ENCODE measurements at places on chromosomes 16 and 17.

GRCh38 chr17:36657763-36658490, 56.5 kb downstream of the MRM1 start:
- no peak for DNase-seq

DNA sequence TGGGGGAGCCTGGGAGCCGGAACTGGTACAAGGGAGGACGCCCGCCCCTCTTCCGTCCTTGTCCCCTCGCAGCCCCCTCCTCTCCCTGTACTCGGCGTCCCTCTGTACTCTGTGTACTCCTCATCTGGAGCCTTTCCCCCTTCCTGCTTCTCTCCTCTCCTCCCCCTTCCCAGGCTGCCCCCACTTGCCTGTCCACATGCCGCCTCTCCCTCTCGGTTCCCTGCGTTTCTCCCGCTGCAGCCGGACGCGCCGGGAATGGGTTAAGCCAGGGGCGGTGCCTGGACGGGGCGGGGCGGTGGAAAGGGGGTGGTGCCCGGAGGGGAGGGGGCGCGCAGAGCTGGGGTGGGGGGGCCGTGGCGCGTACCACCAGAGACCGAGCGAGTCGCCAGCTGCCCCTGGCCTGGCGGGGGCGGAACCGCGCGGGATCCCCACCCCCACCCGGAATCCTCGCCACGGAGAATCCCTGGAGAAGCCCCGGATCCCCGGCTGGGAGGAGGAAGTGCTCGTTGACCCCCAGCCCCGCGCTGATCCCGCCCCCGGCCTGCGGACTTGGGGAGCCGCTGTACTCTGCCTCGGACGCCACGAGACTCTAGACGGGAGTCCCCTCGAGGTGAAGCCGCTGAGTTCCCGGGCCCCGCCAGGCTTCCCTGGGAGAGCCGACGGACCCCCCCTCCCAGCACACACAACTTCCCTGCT, 22.6 kb downstream of the GJD3 start:
- no peak for DNase-seq

DNA sequence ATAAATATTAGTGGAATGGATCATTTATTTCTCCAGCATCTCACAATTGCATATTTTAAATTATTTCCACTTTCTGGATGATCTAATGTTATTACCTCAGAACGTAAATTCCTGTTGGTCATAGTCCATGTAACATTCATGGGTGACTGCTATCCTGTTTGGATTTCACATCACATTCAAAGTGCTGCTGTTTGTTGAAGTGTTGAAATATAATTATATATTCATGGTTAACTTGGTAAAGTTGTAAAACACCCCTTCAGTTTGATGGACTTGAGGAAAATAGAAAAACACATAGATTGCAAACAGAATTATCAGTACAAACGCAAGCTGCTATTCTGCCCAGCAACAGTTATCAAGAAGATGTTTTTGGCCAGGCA, 59.6 kb downstream of the TANGO6 start:
- no peak for DNase-seq

DNA sequence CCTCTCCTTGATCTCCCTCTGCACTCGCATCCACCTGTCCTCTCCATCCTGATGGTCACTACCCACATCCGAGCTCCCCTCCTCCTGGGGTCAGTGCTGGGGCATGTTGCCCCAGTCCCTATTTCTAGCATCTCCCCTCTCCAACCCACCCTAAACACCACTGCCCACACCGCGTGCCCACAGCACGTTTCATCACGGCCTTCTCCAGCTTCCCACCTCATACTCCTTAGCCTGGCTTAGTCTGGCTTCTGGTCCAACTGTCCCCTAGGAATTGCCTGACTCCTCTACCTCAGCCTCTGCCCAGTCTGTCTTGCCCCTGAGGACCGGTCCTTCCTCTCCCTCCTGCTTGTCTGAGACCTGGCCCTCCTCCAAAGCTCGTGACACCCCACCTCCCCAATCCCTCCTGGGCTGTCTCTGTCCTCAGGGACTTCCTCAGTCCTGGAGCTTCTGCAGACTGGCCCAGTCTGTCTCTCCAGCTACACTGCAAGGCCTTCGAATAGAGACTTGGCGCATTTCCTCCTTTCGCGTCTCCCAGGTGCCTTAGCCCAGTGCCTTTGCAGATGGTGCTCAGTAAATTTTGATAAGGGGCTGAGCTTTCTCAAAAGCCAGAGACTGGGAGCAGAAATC, 4.9 kb downstream of the ALOX15 start:
- no peak for DNase-seq

DNA sequence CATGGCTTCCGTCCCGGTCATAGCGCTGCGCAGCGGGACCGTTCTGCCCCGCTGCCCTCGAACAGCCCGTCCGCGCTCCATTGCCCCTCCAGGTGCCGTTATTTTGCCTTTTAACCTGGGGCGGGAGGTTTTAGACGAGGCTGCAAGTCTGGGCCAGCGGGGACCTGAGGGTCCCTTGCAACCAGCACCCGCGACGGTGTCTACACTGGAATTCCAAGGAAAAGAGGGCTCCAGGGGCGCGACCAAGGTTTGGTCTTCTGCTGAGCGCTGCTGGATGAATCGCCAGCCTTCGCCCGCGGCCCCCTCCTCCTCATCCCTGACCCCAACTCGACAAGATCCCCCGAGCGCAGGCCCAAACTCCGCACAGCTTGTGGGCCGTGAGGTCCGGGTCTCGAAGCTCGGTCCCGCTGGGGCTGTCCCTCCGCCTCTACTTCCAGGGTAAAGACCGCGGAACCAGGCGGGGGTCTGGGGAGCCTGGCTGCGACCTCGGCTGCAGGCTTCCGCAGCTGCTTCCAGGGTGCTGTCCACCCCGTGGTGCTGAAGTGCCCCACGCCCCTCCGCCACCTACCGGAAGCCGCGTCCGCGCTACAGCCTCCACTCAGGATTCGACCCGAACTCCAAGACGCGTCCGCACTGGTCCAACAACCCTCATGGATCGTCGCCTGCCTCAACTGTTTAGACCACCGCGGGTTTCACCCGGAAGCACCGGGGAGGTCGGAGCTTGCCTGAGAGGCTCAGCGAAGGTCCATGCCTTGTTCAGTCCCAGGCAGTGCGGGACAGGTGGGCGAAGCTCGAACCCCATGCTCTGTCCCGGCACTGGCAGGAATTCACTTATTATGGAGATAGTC, 10.1 kb upstream of the CA4 start:
- peak; percentile 63 for DNase-seq

DNA sequence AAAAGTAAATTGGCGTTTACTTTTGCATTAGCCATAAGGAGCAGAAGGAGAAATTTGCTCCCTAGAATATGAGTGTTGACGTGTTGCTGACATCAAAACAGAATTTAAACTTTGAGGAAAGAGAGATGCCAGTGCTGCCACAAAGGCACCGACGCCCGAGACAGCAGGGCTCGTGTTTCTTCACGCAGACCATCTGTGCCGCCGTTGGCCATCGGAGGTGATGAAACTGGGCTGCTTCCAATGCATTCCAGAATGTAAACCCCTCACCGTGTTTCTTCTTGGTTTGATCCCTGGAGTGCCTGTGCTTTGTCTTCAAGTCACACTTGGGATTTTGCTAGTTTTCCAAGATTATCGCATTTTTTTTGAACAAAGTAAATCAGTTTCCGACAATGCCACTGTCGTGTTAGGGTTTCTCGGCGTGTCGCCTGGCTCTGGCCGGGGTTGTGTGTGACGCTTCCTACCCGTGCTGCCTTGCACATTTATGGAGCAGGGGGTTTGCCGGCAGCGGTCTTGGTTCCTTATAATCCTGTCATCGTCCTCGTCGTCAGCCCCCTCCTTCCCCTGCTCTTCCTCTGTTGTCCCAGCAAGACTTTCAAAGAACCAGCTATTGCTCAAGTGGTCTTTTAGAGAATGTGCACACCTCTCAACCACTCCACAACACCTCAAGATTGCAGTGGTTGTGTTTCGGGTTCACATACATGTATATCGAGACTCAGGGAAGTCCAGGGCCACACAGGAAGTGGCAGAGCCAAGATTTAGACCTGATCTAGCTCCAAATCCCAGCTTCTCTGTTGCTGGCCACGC, 103.9 kb downstream of the METRNL start:
- DNase-seq, result no peak

DNA sequence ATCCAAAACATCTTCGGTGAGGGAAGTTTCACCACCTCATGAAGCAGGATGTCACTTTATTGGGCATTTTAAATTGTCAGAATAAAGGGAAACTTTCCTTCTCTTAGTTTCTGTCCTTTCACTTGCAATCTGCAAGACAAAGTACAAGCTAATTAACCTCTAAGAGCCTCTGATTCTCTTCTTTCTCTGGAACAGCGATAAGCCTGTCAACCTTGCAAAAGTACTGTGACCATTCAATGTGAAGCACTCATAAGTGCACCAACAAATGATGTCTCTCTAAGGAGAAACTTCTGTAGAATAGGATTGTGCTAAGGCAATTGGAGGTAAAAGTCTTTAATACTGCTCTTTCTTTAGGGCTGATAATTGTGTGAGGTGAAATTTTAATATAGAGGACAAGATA, 1622.3 kb downstream of the CDH8 start:
- DNase-seq, result no peak

All from stimulated activated CD4-positive, alpha-beta T cell treated with anti-CD3 and anti-CD28 coated beads, Interleukin-4, amount 100 ng/mL, for 24 hours (primary cell).